ENCODE measurements at places on chromosomes 7 and 10.

GRCh38 chr7:108454674-108455550 is 1.3 kb downstream of the NRCAM start:
- no peak for DNase-seq

- no peak for DNase-seq
These were observed 248.9 kb upstream of the LRRN3 start for GRCh38 chr7:110841840-110842545.

GRCh38 chr10:3811291-3811870 is 26.4 kb upstream of the KLF6 start:
- DNase-seq: no peak

DNA sequence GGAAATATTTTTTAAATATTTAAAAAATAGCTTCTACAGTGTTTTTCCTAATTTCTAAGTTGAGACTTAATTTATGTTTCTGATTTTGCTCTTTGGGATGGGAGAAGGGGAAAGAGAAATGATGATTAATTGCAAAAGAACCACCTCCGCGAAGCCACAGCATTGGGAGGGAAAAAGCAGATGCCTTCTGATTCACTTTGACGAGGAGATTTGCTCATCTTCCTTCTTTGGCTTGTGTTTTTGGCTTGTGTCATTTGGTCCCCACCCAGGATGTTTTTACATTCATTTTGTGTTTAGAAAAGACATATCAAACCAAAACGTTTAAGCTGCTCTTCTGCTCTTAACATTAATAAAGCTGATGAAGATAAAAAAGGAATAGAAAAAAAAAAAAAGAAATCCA is 121.7 kb downstream of the MACC1 start:
- no peak for DNase-seq

DNA sequence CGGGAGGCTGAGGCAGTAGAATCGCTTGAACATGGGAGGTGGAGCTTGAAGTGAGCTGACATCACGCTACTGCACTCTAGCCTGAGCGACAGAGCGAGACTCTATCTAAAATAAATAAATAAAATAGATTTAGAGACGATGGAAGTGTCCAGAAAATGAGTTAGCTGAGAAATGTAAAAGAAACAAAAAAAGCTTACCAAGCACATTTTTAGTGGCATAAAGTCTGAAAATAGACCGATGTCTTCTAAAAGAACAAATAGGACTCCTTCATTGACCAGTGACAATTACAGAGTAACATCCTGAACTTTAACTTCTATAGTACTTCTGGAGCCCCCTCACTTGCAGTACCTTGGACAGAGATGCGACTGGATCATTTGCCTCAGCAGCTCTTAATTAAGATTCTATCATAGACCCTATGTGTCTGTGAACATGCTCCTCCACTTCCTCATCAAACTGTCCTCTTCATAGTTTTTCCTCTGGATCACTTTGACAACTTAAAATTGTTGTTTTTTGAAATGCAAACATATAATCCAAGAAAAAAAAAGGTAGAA is 25.2 kb upstream of the SRPK2 start:
- no peak for DNase-seq

GRCh38 chr7:129864042-129864441 is 88.7 kb downstream of the UBE2H start:
- no peak for DNase-seq

GRCh38 chr7:135792866-135793265 is 44.3 kb upstream of the FAM180A start:
- DNase-seq: no peak

DNA sequence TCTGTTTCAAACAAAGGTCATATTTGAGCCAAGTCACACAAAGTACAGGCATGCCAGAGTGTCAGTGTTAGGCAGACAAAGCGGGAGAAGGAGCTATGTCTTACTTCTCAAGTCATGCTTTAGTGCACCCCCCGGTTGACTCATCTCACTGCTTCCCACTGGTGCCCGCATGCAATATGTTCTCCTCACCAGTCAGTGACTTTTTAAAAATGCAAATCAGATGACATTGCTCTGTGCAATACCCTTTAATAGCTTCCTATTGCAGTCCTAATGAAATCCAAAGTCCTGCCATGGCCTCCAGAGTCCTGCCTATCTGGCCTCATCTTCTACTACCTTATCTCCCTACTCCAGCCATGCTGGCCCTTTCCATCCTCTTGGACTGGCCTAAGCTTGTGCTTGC is 429.1 kb downstream of the ACTR3B start:
- DNase-seq: no peak

- DNase-seq: no peak
These were observed 17.9 kb downstream of the RSBN1L start for GRCh38 chr7:77714195-77714594.

DNA sequence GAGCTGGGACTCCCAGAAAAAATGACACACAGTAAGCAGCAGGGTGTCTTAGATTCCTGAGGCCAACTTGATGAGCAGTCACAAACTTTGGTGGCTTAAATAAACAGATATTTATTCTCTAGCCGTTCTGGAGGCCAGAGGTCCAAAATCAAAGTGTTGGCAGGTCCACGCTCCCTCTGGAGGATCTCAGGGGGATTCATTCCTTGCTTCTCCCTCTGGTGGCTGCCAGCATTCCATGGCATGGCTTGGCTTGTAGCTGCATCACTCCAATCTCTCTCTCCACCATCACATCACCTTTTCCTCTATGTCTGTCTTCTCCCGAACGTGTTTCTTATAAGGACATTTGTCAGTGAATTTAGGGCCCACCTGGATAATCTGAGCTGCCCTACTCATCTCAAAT is 98.4 kb downstream of the OSBPL3 start:
- DNase-seq: no peak

DNA sequence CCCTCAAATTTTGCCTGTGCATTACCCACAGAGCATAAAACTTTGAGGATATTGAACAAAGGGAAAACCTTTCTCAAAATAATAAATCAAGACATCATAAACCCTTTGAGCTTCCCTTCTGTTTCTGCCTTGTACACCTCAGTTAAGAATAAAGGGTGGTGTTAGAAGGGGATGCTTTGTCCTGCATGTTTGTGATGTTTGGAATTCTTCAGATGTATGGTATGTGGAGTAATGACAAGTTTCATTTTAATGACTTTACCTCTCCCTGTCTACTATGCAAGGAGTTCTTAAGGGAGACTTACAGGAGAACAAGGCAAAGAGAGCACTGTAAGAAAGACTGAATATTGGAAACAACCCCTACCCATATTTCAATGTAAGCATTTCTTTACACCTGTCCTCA is 99.2 kb downstream of the HECW1 start:
- no peak for DNase-seq

- DNase-seq: no peak
These were observed 242.5 kb downstream of the REEP3 start for GRCh38 chr10:63763744-63764143.

- DNase-seq: no peak
These were observed 30.4 kb downstream of the GET4 start for GRCh38 chr7:906776-907157.

GRCh38 chr10:104328646-104328895 is 9.7 kb downstream of the ITPRIP start:
- no peak for DNase-seq

All from activated CD4-positive, alpha-beta T cell treated with anti-CD3 and anti-CD28 coated beads for 1 hour (primary cell).